T-cell (primary cell): ENCODE measurements at places on chromosomes 3 and 15. TPM values are rescaled to one million over a fixed set of nuclear protein-coding genes. Genes with fewer than 3 reads are reported as not detected.
A peak's percentile ranks its signal among the peaks of the same experiment; 100 is the strongest.

DNA sequence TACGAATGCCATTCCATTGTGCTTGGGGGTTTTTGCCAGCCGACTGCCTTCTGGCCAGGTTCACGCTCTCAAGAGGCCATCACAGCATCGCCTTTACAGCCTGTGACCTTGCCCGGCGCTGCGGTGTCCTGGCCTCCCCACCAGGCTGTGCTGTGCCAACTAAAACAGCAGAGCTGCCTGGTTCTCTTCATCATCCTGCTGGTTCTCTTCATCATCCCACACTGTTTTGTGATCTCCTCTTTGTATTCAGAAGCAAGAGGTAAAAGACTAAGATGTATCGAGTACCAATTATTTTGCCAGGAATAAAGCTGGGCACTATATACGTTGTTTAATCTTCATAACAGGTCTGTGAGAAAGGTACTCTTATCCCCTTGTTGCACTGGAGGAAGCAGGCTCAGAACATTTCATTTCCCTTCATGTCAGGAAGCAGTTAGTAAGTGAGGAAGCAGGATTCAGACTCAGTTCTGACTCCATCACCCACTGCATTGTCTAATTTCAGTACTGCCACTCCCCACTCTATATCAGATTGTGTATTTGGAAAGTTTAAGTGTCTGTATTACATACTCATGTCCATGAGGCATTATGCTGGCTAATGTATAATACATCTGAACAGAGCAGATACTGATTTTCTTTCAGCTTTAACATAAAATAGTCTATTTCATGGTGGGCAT, 92.7 kb downstream of the LRRC28 start:
- DNase-seq, result peak; percentile 61

GRCh38 chr3:115832265-115832664, 209.0 kb downstream of the GAP43 start:
- no peak for DNase-seq

DNA sequence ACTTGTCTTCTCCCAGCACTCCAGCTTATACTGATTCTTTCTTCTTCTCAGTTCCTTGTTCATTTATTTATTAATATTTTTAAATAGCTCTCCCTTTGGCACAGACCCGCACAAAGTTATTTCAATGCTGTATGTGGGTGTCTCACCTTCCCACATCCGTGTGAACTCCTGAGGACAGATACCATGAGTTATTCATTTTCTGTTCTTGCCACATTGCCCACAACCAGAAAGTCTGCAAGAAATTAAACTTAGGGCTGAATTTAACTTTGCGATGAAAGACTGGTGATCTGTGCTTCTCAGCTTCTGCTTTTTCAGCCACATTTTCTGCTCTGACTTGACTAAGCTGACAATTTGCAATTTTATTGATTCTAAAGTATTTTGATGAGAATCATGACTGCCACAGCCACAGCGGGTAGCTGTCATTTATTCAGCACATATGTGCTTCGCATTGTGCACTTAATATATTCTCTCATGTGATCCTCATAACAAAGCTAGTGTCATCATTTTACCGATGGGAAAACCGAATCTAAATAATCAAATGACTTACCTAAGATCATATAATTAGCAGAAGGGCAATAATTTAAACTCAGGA, 569.8 kb downstream of the EDEM1 start:
- DNase-seq, result no peak

THBS1 gene
- total RNA-seq, result 7.6 TPM

GRCh38 chr15:79804838-79805237, 92.0 kb downstream of the MTHFS start:
- DNase-seq, result no peak

GAP43 gene
- not detected for total RNA-seq

- DNase-seq, result peak; percentile 49
Measured at GRCh38 chr3:122794779-122795673, at the start of gene SLC49A4. SLC49A4 (plus strand) TSS chr3:122795069; CDS start chr3:122795193, 124 bp downstream.

DNA sequence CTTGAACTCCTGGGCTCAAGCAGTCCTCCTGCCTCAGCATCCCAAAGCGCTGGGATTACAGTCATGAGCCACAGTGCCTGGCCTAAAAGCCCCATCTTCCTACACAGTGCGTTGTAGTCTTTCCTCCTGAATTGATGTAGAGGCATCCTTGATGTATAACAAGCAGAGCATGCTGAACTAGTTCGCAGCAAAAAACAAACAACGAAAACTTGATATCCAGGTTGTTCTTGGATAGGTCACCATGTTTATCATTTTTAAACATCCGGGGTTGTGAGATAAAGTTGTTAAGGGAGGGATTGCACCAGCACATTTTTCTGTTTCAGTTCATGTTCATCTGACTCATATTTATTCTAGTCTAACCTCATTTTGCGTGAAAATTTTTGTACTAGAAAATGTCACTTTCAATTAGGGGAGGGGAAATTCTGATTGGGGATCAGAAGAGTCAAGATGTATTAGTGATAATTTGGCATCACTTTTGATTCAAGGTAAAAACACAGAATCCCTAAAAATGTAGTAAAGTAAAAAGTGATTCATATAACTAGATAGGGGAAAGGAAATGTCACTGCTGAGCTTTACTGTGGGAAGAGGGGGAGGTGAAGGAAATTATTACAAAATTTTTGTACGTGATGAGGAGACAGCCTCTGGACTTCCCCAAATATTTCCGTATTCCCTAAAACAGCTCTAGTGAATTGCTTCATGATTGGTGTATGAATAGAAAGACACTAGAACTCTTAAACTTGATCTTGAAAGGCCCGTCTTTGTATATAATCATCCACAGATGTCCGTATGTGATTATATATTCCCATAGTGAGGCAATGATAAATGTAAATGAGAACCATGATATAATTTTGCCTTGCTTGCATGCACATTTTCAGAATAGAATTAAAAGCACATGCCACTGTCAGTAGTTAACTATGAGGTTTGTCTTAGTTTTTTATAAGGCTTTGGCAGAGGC, 22.9 kb downstream of the RAB8B start:
- no peak for DNase-seq

TPRA1 gene
- total RNA-seq, result 37.2 TPM

CORO2B gene
- total RNA-seq, result 0.09 TPM

GRCh38 chr3:168709073-168709472, 613.3 kb upstream of the GOLIM4 start:
- no peak for DNase-seq

HRG gene
- total RNA-seq, result not detected

DNA sequence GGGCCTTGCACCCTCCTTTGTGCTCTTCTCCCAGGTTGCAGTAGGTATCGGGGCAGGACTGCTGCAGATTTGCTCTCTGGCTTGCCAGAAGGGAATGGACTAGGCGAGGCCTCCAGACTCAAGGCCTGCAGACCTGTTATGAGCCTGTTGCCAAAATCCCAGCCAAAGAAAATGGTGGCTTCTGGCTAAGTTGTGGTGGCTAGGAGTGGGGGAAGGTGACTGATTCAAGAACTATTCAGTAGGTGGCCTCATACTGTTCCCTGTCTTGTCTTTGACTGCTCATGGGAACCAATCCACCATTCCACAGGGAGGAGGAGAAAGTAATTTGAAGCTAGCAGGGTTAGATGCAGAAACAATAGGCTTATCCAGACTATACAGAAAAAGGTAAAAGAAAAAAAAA, 380.4 kb upstream of the PROK2 start:
- no peak for DNase-seq

- no peak for DNase-seq
Measured at GRCh38 chr3:189699885-189700284, 68.7 kb downstream of the TP63 start.

DNA sequence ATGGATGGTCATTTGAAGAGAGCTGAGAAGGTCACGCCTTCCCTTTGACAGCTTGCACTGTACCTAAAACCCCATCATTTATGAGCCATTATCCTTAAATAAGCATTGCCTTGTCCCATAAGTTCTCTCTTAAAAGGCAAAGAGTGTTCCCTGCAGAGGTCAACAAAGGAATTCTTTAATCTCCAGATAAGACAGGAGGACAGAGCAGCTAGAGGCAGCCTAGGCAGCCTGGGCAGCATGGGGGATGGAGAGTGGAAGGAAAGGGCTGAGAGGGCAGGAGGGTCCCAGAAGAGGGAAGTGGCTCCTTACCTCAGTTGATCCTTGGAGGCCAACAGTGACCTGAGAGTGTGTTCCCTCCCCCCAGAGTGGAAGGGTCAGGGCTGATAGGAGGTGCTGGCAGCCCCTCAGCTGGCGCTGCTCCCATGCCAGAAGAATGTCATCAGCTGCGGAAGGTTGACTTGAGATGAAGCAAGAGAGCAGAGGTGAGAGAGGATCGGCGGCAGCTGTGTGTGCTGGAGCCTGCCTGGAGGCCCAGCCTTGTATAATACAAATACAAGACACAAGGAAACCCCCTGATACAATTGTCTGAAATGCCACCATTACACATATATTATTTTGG, 12.8 kb downstream of the KBTBD13 start:
- DNase-seq, result no peak

SLC28A1 gene
- total RNA-seq, result not detected
